ENCODE measurements at places on chromosomes 2 and 18.

DNA sequence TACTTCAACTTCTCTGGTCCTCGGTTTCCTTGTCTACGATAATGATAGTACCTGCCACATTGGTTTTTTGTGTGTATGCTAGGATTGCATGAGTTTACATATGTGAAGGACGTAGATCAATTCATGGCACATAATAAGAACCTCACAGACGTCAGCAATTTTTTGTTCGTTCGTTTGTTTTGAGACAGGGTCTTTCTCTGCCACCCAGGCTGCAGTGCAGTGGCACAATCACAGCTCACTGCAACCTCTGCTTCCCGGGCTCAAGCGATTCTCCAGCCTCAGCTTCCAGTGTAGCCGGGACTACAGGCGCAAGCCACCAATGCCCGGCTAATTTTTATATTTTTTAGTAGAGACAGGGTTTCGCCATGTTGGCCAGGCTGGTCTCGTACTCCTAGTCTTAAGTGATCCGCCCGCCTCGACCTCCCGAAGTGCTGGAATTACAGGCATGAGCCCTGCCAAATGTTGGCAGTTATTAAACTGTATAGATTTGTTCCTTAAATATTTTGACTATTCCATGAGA, 756 bp upstream of the SLC35F5 start:
- no peak for ATAC-seq

DNA sequence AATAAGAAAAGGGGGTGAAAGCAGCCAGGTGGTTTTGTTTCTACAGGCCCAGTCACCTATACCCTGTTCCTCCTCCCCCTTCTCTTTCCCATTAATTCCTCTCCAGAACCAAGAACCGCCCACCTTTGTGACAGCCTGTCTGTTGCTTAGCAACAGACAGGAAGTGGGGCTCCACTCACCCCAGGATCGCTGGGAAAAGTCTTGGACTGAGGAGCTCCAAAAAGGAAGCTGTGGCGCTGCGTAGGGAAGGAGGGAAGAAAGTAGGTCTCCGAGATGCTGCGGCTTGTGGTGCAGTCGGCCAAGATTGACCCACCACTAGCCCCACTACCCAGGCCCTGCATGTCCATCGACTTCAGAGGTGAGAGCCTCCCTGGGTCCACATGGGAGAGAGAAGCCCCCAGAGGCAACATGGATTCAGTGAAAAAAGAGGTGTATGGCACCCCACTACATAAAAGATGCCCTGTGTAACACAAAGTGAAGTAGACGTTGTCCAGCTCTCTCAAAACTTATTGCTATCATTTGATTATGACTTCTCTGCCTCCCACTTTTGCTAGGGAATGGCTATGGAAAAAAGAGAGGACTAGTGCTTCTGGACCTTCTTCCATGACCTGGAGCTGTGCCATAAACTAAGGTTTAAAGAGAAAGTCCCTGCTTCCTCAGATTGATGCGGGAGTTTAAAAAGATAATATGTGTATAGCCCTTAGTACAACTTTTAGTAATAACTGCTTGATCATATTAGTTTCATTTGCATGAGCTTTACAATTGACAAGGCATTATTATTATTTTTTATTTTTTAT, at the start of gene FER1L5:
Gene FER1L5 (plus strand): TSS at position 201 of the 797 bp plus-strand sequence. CDS start 73 bp downstream, at position 274.
- ATAC-seq: no peak

GRCh38 chr2:137847443-137847842, 116.8 kb upstream of the HNMT start:
- ATAC-seq: no peak

GRCh38 chr2:227406177-227407031, 18.7 kb upstream of the SCYGR1 start:
- ATAC-seq: peak; percentile 91

DNA sequence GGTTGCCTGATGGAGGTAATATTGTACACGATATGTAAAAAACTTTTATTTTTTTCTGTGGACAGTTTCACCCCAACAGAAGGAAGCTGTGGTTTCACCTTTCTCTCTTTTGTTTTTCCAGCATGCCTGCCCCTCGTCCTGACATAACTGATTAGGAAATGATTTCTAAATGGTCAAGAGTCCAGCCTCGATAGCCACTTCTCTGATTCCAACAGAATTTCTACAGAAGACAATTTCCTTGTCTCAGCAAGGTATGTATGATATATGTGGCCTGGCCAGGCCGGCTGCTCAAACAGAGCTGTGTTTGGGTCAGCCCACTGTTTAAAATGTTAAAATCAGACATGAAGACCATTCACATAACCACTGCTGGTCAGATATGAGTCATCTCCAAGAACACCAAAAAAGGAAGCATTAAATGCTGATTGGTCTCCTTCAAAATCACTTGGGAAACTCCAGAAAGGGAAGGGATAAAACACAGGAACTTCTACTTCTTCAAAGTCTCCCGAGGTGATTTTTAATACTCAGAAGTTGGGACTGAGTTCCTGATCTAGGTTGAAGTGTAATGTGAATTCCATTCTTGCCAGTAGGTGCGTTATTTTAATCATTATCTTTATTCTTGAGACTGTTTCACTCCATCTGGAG, 22.3 kb downstream of the ATP8B1 start:
- ATAC-seq: peak; percentile 75

DNA sequence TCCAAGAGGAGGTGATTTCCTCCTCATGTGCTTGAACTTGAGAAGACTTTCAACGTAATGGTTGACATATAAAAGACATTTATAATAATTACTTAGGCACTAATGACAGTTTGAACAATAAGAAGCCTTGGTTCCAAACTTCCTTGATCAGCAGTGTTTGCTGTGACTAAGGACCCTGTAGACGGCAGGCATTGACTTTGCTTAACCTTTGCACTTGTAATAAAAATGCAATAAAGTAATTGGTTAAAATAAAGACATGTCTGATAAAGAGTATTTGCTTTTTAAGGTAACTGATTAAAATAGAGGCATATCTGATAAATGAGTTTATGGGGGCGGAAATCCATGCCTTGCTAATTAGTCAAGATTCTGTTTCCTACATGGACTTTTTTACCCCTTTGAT, 82.2 kb upstream of the ST8SIA3 start:
- ATAC-seq: no peak

DNA sequence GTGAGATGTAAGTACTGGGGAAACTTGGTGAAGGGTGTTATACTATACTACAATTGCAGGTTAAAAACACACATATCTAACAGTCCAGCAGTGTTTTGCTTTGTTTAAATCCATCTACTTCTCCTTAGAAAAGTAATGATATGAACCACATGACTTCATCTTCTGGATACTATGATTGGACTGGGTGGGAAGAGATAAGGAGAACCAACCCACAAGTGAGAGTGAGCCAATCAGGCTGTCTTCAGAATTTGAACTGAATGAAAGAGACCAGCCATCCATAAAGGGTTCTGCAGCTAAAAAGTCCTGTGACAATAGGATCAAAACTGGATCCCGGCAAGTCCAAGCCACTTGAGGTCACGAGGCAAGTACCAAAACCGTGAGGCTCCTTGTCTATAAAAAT, 46.6 kb downstream of the KANSL3 start:
- no peak for ATAC-seq

DNA sequence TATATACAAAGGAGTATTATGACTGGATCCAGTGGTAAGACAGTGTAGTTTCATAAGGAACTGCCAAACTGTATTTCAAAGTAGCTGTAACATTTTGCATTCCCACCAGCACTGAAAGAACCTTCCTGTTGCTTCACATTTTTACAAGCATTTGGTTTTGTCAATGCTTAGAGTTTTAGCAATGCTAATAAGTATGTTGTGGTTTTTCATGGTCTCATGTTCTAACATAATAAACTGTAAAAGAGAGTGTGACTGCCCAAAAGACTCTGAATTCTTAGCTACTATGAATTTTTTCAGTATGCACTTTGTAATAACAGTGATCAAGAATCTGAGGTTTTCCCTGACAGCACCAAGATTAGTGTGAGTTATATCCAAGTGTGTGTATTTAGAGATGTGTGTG, 604.2 kb downstream of the XIRP2 start:
- ATAC-seq: no peak

DNA sequence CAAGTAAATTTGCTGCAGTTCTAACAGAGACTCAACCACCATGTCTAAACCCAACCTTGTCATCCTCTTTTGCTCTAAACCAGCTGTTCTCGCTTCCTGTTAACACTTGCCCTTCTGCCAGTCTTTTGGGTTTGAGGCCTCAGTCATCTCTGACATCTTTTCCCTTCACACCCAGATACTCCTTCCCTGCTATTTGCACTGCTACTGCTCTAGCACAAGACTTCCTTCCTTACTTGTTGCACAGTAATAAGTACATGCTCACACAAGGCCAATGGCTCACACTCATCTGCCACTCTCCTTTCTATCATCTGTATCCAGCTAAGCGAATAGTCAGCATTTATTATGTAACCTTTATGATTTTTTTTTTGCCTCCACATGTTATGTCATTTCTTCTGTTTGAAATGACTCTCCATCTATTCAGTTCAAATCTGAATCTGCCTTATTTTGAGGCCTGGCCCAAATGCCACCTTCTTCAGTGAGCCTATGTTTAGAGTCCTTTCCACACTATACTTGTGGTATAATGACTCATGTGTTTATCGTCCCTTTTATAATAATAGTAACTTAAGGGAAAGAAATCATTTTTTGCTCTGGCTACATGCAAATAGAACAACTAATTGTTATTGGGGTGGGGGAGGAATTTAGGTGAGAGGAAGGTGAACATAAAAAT, 22.5 kb upstream of the CDKL4 start:
- ATAC-seq: no peak

DNA sequence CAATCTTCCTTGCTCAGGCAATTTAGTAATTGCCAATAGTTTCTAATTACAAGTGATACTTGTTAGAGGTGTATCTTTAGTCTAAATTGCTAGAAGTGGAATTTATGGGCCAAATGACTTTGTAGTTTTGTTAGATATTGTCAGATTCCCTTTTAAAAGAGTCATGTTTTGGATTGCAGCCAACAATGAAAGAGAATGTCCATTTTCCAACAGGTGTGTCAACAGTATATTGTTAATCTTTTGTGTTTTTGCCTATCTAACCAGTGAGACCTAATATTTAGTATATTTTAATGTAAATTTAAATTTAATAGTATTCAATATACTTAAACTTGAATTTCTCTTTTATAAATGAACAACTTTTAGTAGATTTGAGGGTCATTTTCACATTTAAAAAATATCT, 259.4 kb upstream of the ETAA1 start:
- no peak for ATAC-seq

DNA sequence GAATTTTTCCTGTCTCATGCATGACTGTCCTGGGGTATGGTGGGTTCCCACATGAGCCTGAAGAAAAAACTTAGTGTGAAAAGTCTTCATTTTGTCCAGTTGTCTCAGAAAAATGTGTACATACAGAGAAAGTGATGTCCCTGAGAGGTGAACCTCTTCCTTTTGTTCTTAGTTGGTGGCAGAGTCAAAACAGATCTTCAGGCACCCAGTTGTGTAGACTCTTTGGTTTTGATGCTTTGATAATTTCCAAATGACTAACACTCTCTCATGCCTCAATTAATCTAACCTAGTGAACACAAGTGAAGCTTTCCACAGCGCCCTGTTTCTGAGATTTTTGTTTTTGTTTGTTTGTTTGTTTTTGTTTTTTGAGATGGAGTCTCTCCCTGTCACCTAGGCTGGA, 273.5 kb downstream of the PIK3C3 start:
- no peak for ATAC-seq

- ATAC-seq: no peak
Measured at GRCh38 chr18:413233-413632, 87.3 kb downstream of the COLEC12 start.

DNA sequence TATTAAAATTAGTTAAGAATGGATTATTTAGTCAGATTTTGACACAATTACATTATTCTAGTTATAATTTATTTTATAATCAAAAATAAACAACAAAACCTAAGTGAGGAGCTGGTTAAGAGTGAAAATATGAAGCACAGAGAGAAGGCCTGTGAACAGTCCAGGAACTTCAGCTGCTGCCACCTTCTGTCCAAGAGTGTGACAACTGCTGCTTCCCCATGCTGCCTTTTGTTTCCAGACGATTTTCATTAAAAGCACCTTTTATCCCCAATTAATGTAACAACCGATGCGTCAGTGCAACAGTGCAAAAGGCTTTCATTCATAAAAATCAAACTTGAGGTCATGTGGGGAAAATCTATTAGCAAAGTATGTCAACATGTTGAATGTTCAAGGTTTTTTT, 363.6 kb downstream of the CTNNA2 start:
- ATAC-seq: no peak

GRCh38 chr2:180630756-180631155, 349.6 kb upstream of the UBE2E3 start:
- no peak for ATAC-seq

DNA sequence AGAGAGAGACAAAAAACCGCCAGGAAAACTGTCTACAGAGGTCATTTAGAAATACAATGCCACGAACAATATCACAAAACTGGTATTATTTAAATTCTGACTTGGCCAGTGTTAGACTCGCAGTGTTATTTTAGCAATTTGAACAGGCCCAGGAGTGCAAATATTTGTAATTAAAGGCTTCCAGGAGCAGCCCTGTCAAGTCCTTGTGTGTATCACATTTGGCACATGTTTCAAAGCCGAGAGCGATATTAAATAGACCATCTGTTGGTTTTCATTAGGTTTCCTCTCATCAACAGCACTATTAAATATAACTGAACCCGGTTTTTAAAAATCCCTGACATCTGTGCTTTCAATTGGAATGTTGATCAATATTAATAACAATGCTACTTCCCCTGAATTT, 656.9 kb downstream of the TSN start:
- no peak for ATAC-seq

- ATAC-seq: no peak
Measured at GRCh38 chr2:240127911-240128607, 8.0 kb downstream of the COPS9 start.

DNA sequence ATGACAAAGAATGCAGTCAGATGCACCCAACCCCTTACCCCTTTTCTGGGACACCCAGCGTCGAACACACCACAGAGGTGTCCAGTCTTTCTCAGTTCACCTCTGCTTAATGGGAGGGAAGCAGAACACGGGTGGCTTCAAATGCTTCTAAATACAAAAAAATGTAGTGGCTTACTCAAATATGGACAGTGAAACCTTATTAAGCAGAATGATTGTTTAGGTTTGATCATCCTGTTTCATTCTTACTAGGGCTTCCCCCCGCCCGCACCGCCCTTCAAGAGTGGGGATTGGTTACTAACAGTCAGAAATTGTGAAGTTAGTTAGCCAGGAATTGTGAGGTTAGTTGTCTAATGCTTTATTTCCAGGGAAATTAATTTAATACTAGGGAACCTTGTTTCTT, 21.6 kb downstream of the ATG16L1 start:
- no peak for ATAC-seq

DNA sequence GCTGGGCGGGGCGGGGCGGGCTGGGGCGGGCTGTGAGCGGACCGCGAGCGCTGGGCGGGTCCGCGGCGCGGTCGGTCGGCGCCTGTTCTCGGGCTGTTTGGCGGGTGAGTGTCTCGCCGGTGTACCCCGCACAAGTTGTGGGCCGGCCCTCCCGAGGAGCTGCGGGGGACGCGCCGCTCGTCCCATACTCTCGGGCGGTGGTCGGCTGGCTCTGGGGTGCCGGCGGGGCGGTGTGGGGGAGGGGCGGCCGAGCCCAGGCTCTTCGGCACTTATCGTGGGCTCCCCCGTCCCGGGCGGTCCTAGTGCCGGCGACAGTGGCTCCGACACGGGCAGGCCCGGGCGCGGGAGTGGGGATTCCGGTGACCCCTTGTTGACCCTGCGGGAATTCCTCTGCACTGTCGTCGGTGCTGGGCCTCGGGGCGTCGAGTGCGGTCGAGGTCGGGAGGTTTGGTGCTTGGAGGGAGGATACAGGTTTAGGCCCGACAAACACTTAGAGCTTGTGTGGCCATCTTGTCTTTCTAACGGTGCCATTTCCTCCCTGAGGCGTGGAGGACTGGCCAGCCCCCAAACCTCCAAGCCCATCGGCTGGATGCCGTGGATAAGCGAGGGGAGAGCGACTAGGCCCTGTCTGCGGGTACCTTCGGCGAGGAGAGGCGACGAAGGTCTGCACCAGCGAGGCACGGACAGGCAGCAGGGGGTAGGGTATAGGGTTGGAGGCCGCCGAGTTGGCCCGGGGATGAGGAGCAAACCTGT, at the start of gene SEPTIN2:
Gene SEPTIN2 (plus strand): TSS at position 47 of the 753 bp plus-strand sequence. CDS start 8,308 bp downstream, outside the sequence.
- peak; percentile 78 for ATAC-seq

Measured in SK-N-SH treated with all-trans-retinoic acid at 6 μM for 48 hours (cell line).